Urinary bladder (tissue), 4 donors: ENCODE measurements at places on chromosomes 2 and 18. TPM values are rescaled to one million over a fixed set of nuclear protein-coding genes. Genes with fewer than 3 reads are reported as not detected.

KCNG3 gene
- total RNA-seq: 0.53 TPM

ARHGEF4 gene
- 7.0 TPM for total RNA-seq

RAD51AP2 gene
- 0.26 TPM for total RNA-seq

DNA sequence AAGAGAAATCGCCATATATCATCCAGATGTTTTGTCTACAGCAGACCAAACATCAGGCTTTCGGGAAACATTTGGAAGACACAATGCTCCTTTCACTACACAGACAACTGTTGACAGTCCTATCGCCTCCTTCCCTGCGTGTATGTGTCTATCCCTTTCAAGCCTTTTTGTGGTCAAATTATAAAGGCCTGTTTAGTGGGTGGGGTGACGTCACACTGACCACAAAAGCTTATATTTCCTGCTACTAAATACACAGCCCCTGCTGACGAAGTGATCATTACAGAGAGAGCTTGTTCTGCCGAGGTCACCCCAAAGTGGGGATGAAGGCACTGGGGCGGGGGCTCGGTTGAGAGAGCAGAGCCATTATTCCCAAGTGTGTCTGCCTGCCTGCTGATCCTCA is 302.7 kb upstream of the TNP1 start:
- DNase-seq: no peak

- no peak for DNase-seq
Measured at GRCh38 chr2:26608557-26608956, 32.6 kb downstream of the CIB4 start.

DNA sequence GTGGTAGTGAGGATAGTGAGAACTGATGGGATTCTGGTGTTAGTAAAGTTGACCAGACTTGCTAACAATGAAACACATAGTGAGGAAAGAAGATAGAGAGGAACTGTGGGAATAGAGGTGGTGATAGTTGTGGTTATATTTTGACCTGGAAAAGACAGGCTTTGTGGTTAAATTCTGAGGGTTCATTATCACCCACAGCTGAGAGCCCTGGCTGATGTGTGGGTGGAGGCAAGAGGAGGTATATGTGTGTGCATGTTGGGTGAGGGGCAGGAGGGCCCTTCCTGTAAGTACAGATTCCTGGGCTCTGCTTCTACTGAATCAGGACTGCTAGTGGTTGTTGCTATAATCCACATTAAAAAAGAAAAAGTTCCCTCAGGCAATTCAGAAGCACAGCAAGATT is 26.2 kb upstream of the TMEM163 start:
- DNase-seq: no peak
